M059J (cell line): ENCODE measurements at places on chromosomes 1 and 21. TPM values are rescaled to one million over a fixed set of nuclear protein-coding genes. Genes with fewer than 3 reads are reported as not detected.

GRCh38 chr1:178819123-178819522 lies 51.8 kb downstream of the ANGPTL1 start:
- DNase-seq = peak; percentile 52

- DNase-seq = peak; percentile 85
These were observed 39.4 kb upstream of the GADD45A start for GRCh38 chr1:67645495-67646144.

DNA sequence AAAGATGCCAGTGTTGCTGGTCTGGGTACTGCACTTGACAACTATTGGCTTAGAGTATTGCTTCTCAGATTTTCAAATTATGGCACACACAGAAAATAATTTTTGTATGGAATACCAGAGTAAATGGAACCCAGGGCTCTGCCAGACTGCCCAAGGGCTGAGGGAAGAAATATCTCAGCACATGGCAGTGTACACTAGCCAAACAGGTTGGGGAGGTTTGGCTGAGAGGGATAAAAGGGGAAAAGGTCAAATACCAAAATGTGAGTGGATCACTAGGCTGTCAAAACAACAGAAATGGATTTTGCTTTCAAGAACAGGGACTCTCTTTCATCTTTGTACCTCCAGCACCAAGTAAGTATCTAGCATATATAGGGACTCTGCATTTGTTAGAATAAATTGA lies 3.0 kb upstream of the RGS8 start:
- DNase-seq = no peak

DNA sequence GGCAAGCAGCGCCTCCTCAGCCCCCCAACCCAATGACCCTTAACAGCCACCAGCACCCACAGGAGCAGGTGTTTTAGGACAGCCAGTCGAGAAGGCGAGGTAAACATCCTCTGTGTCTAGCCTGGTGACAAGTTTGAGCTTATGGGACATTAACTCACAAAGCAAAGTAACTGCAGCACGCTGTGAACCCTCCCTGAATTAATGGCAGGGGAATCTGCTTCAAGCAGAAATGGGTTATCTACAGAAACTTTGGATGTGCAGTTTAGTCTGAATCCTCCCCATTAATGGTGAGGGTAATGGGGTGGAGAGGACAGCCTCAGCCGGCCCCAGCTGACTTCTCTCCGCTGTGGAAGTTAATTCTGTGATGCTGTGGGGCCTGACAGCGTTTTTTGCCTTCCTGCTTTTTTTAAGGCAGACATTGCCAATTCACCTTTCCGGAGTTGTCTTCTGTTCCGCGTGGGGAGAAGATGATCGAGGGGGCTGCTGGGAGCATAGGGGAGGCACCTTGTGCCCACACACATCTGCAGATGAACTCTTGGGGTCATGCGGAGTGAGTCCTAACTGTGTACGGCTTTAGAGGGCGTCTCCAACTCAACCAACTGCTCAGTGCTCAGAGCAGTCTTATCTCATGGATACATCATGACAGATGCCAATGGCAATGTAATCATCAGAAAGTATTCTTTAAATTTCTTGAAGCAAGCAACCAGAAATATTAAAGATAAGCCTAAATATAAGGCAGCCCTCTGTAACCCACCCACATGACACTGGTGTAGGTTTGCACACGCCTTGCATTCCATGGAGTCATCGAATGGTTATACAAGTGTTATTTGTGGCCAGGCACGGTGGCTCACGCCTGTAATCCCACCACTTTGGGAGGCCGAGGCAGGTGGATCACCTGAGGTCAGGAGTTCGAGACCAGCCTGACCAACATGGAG lies 41.0 kb downstream of the POFUT2 start:
- no peak for DNase-seq

- peak; percentile 68 for DNase-seq
These were observed 26.2 kb upstream of the DYNLT5 start for GRCh38 chr1:66725885-66726665.

GRCh38 chr1:35452106-35452774 lies 105.0 kb downstream of the KIAA0319L start:
- peak; percentile 60 for DNase-seq

DNA sequence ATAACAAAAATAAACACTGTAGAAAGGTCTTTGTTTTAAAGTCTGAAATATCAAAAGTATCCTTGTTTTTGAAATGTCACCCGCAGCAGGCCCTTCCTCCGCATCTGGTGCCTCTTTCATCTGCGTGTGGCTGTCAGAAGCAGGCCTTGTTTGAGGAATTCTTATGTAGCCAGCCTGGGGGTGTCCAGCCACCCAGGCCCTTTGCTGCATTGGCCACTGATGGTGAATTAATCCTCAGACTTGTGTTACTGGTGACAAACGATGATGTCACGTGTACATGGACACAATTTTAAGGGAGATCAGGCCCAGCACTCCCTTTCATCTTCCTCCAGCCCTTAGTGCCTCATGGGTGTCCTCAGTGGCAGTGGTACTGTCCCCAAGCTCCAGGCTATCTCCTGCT lies 208.0 kb upstream of the GALNT2 start:
- no peak for DNase-seq

DNA sequence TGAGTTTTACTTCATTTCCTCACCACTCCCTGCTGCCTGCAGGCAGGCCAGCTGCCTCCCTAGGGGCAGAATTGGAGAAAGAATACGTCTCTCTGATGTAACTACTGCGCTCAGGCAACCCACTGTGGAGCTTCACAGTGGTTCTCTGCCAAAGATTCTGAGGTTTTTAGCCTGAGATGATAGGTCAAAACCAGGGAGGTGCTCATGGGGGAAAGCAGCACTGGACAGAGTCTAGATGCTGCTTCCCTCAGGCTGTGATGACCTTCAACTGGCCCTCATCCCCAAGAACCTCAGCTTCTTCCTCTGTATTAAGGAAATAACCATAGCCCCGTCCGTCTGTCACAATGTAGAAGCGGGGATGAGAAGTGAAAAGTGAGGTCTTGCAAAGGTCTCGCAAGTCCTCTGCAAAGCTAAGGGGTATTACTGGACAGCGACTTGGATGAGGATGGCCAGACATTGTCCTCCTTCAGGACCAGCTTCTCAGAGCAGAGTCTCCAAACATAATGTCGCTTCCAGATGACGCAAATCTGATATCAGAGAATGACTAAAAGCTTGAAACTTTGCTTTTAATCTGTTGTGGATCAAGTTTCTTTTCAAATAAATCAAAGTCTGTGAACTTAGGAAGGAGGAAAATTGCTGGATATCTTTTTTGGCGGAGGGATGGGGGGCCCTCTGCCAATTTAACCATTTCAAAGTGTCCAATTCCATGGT lies 65.9 kb upstream of the ATP5PO start:
- no peak for DNase-seq

DNA sequence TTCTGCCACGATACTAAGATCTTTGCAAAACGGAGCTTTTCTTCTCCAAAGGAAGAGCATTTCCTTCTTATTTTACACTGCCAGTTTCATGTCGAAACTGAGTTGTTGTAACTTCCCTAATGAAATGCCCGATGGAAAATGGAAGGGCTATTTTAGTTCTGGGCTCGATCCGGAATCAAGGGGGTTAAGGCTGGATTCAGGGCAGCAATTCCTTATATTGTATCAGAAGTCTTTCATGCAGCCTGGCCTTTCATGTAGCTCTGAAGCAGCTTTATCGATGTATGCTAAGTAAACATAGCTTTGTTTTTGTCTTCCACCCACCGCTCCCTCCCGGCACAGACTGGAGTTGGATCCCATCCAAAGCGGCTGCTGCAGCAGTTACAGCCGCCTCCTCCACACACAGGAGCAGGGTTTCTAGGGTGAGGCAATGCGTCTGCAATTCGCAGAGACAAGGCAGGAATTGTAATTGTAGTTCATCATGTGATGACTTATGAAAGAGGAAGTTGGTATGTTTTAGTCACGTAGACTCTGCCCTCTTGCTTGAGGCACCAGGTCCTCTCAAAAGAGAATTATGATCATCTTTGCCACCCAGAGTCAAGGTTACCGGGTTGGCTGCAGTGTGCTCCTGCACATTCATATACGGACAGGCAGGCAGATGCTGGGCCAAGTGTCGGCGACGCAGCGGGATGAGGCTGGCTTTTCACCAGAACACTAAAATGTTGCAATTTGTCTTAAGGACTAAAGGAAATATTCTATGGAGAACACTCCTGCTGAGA lies 2.6 kb upstream of the IRF2BP2 start:
- peak; percentile 99 for DNase-seq

- no peak for DNase-seq
These were observed 415.9 kb downstream of the PTPRC start for GRCh38 chr1:199054694-199055093.

DNA sequence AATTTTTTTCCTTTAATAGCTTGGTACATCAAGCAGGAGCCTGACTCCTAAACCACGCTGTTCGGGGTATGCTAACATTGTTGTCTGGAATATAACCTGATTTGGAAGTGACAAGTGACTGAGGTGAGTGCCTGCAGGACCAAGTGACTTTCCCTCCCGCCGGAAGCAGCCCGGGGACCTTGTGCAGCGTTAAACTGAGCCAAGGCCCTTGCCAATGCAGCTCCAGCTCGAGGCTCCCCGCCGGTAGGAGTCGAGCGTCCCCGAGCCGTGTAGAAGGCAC lies 716 bp upstream of the MTARC1 start:
- DNase-seq = no peak

- DNase-seq = peak; percentile 84
These were observed 435.8 kb downstream of the MRPL39 start for GRCh38 chr21:25171438-25171837.

The AZIN2 gene
- 0.20 and 2.8 TPM in 2 replicates for total RNA-seq

The FCRLB gene
- 2.7 and 3.2 TPM in 2 replicates for total RNA-seq

The LYPD8 gene
- 0.84 and 3.8 TPM in 2 replicates for total RNA-seq

The ST6GALNAC3 gene
- total RNA-seq = 0.05 TPM in 1 of 2 replicates, not detected in the other

The NECTIN4 gene
- total RNA-seq = not detected in 2 replicates

The CCDC190 gene
- total RNA-seq = 1.7 and 4.0 TPM in 2 replicates

The CFAP141 gene
- total RNA-seq = not detected in 2 replicates

The RSPO1 gene
- total RNA-seq = not detected in 2 replicates

The INSRR gene
- total RNA-seq = not detected in 2 replicates
